ENCODE measurements at places on chromosomes 7 and 10.

DNA sequence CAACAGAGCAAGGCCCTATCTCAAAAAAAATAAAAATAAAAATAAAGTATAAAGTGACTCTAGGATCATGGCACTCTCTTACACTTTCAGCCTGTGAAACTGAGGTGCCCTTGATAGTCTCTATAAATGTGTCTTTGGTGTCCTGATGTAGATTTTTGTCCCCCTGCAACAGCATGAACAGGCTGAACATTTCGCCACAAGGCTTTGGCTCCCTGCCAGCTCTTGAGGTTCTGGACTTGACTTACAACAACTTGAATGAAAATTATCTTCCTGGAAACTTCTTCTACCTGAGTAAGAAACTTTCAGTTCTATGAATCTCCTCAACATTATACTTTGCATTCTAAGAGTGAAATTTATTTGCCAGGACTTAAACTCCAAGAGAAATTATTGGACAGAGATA lies 48.1 kb upstream of the BMS1 start:
- DNase-seq, result no peak

GRCh38 chr7:29606287-29606721 lies 42.7 kb downstream of the PRR15 start:
- DNase-seq, result no peak

- no peak for DNase-seq
Measured at GRCh38 chr10:112946649-112947048, 3.4 kb upstream of the TCF7L2 start.

DNA sequence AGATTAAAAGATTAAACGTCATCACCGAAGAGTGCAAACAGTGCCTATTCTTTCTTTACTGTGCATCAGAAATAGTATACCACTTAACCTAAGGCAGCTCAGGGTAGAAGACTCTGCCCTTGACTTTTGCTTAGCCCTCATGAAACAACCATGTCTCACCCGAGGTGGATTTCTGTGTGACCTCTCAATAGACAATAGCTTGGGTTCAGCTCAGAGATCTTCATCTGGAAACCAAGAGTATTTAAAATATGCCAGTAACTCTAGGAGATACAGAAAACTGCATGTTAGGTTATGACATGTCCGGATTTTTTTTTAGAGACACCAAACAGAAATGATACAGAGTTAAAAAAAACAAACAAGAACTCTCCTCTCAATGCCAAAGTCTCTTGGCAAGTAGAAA lies 75.8 kb downstream of the JAZF1 start:
- no peak for DNase-seq

DNA sequence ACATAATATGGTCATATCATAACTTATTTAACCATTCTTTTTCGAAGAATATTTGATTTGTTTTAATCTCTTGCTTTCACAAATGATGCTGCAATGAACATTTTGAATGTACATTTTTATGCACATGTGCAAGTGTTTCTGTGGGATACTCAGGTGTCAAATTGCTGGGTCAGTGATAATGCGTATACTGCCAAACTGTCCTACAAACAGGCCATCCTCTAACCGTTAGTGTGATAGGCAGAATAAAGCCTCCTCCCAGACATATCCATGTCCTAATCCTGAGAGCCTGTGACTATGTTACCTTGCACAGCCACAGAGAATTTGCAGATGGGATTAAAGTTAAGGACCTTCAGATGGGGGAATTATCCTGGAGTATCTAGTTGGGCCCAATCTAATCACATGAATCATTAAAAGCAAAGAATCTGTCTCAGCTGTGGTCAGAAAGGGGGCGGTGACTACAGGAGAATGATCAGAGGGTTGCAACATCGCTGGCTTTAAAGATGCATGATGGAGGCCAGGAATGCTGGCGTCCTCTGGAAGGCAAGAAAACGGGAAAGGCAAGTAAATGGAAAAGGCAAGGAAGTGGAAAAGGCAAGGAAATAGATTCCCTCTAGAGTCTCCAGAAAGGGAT lies 46.7 kb downstream of the FZD1 start:
- no peak for DNase-seq

- DNase-seq, result no peak
Measured at GRCh38 chr7:83751217-83751616, 102.3 kb upstream of the SEMA3E start.

- DNase-seq, result no peak
Measured at GRCh38 chr7:94687810-94688209, 31.9 kb upstream of the SGCE start.

GRCh38 chr10:98351831-98352402 lies 63.1 kb downstream of the PYROXD2 start:
- DNase-seq, result no peak

DNA sequence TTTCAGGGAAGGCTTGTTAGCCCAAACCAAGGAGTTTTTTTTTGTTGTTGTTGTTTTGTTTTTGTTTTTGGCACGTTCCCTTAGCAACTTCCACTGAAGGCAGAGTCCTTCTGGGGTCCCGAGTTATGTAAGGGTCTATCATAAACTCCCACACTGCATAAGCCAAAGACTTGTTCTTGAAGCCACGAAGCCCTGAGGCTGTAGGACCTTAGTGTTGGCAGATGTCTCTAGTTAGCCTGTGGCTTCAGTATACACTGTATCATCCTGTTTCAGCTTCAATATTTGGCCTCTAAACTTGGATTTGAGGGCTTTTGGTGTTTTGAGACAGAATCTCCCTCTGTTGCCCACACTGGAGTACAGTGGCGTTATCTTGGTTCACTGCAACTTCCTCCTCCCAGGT lies 13.6 kb downstream of the KPNA7 start:
- DNase-seq, result no peak

GRCh38 chr7:151138153-151138851 lies 29.2 kb downstream of the GBX1 start:
- no peak for DNase-seq

DNA sequence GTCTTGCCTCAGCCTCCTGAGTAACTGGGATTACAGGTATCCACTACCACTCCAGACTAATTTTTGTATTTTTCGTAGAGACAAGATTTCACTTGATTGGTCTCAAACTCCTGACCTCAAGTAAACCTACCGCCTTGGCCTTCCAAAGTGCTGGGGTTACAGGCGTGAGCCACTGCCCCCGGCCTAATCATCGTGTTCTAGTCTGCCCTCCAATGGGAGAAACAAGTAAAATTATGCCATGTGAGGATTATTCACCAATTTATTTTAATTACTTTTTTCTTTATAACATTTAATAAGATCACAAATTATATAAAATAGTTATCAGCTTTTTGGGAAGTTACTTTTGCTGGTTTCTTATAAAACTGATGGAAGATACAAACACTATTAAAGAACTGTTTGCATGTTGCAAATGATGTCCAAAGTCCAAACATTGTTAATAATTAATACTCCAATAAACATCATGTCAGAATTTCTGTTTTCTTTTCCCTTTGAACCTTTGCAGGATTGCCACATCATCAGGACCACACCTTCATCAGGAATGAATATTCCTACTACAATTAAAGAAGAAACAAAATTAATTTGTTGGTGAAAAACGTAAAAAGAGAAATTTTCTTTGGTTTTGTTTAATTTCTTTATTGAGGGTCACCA lies 786 bp upstream of the AKR1C4 start:
- DNase-seq, result no peak

- DNase-seq, result peak; percentile 74
Measured at GRCh38 chr10:43689618-43689954, 40.9 kb upstream of the ZNF32 start.

- no peak for DNase-seq
Measured at GRCh38 chr10:48609899-48610584, 5.2 kb upstream of the ARHGAP22 start.

GRCh38 chr7:28149291-28150101 lies 31.1 kb downstream of the JAZF1 start:
- DNase-seq, result no peak

DNA sequence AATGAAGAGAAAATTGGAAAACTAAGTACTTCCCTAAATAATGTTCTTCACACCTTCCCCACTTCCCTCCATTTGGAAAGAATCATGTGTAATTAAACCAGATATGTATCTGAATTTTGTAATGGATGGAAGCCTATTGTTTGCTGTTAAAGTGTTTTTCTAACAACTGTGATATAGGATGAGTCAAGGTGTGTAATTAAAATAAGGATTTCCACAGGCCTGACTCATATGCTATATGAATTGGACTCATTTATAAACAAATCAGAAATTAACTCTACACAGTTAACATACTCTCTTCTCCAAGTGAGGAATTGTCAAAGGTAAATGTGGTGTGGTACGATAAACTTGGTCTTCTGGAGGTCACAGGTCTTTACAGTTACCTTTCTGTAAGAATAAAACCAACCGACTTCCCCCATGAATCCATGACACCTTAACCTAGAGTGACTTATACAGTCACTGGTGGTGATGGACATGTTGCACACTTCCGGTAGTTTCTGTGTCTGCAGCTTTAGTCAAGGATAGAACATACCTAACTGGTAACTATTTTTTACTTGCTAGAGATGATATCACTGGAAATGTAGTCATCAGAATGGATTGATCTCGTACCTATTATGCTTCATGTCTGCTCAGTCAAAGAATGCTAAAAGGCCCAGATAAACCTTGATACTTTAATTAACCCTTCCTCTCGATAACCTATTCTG lies 12.8 kb downstream of the PNLIPRP3 start:
- no peak for DNase-seq

DNA sequence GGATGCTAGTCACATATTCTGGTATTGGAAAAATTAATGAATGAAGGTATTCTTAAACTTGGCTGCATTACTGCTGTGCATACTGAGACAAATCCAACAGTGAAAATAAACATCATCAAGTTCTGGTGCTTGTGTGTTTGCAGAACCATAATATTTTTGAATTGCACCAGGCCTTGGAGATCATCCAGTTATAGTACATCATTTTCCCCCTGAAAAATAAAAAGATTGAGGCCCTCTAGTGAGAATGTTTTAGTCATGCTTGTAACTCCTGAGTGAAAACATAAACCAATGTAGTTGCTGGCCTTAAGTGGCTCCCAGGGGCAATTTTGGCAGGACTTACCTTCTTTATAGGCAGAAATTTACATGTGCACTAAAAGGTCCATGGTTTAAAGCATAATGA lies 218.8 kb upstream of the TMEM229A start:
- no peak for DNase-seq

DNA sequence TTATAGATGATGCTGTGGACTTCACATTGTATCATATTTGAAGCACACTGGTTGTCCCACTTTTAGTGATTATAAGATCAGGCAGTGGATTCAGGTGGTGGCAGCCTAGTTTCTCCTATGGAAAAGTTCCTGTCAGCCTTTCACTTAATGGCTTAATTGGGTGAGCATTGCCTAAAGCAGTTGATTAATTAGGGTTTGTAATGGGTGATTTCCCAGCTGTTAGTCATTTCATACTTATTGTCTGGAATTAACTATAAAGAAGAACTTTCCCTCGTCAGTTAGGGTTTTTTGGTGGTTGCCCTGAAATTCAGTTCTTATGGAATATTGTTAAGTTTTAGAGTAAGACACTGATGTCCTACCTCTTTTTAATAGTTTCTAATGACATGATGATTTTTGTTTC lies 78.8 kb downstream of the SLC25A40 start:
- no peak for DNase-seq

- DNase-seq, result no peak
Measured at GRCh38 chr10:71974489-71975021, 10.4 kb downstream of the CHST3 start.

DNA sequence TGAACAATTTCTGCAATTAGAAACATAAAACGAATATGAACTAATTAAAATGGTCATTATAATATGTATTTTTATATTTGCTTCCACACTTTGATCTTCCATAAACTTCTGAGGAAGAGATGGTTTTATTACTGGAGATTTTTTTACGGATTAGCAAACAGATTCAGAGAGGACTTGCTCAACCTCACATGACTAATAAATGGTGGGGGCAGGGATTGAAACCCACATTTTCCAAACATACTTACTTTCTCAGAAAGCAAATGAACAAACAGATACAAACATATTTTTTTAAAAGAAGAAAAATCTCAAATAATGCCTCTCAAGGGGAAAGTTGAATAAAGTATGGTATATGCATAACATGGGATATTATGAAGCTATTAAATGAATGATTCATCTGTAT lies 18.3 kb downstream of the ANKMY2 start:
- no peak for DNase-seq

- no peak for DNase-seq
Measured at GRCh38 chr10:28060031-28060607, 61.2 kb upstream of the ODAD2 start.

- DNase-seq, result no peak
Measured at GRCh38 chr7:91894781-91895480, 14.4 kb upstream of the MTERF1 start.

DNA sequence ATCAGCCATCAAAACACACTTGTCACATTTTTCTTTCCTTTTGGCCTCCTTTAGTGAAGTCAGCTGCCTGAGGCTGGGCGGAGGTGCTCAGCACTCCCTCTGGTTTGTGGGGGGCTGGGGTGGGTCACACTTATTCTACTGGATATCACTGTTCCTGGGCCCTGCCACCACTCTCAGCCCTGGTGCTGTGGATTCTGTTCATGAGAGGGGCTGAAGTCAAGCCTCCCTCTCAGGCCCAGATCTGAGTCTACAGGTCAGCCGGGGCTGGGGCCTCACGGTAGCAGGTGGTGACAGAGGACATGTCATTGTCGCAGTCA lies 180.8 kb upstream of the TNS3 start:
- no peak for DNase-seq

GRCh38 chr10:17644485-17644943 lies 563 bp downstream of the STAM start:
- no peak for DNase-seq

GRCh38 chr7:151756866-151757265 lies 120.0 kb downstream of the PRKAG2 start:
- no peak for DNase-seq

DNA sequence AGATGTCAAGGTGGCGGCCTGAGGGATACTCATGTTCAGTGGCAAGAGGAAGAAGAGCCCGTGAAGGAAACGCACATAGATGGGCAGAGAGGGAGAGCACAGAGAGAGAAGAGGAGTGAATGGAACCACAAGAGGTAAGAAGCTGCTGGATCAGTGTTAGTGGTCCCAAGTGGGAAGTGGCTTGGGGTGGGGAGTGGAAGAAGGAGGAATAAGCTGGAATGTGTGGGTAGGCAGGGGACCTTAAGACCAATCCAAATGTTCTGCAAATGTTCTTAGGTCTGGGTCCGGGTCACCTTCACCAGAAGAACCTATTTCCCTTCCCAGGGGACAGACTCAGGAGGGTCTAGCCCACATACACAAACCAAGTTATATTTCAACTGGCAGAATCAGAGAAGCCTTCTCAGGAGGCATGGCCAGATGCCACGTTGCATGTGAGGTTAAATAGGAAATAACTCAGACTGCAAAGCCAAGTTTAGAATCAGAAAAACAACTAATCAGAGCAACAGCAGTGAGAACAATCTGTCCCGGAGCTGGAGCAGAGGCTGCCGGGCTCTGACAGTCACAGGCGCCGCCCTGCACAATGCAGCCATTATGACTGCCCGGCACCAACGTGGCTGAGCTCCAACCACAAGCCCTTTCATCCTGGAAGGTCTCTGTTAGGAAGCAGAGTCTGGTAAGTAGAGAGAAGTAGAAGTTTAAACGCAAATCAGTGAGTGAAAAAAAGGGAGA lies 78.6 kb upstream of the ARMC3 start:
- DNase-seq, result peak; percentile 68
